SK-MEL-5 (cell line): ENCODE measurements at places on chromosomes 1 and 21. TPM values are rescaled to one million over a fixed set of nuclear protein-coding genes. Genes with fewer than 3 reads are reported as not detected.

DNA sequence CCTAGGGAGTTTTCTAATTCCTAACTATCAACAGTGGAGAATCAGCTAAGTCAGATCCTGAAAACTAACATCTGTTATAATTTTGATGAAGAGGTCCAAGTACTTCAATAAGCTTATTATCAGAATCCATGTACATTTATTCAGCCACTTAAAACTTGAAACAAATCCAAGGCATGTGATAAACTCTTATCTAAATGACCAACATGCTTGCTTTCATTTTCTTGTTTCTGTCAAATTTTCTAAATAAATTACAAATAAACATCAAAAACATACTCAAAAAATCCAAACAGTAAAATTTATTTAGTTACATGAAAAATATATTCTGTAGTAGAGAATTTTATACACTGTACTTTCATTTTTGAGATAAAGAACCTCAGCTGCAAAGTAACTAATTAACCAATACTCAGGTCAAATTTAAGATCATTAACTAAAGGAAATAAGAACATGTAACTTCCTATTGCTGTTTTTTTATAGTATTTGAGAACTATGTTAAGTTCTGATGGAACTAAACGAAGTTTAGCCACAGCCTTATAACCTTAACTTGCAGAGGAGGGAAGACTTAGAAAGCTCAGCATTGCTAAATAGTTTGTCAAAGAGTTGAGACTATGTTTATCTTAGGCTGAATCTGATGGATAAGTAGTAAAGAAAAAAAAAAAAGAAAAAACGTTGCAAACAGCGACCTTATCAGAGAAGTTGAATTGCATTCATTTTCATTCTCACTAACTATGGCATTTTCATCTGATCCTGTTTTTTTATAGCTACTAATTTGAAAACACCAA, 44.9 kb downstream of the SYNJ1 start:
- DNase-seq, result no peak

The ARID4B gene
- 13.8 and 14.1 TPM in 2 replicates for total RNA-seq

GRCh38 chr1:39061951-39062350, 35.8 kb downstream of the NDUFS5 start:
- no peak for DNase-seq

The TNNT2 gene
- not detected in 2 replicates for total RNA-seq

GRCh38 chr1:221768444-221769066, 26.7 kb upstream of the DUSP10 start:
- peak; percentile 19 for DNase-seq

- no peak for DNase-seq
Observed at GRCh38 chr1:198880397-198880796, 241.6 kb downstream of the PTPRC start.

The RUNX3 gene
- 10.7 and 13.4 TPM in 2 replicates for total RNA-seq

The KRTAP19-3 gene
- total RNA-seq, result not detected in 2 replicates

The CDCA8 gene
- total RNA-seq, result 3.3 and 4.8 TPM in 2 replicates

DNA sequence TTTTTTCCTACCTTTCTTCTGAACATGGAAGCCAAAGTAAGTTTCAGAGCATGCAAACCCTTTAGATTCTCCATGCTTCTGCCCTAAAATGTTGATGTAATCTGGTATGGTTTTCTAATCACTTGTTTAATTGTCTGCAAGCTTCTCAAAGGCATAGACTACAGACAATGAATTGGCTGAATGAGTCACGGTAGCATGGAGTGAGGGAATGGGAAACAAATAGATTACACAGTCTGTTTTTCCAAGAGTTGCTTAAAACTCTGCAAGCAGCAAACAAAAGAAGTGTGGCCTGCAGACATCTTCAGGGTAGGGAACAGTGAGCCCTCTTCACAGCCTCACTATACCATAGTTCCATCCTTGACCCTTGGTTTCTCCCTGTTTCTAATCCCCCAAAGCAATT, 326.0 kb downstream of the BARHL2 start:
- peak; percentile 8 for DNase-seq

The CFHR5 gene
- total RNA-seq, result not detected in 2 replicates

GRCh38 chr1:47471163-47471562, 33.3 kb downstream of the FOXD2 start:
- no peak for DNase-seq

GRCh38 chr1:157584503-157584902, 13.4 kb downstream of the FCRL4 start:
- DNase-seq, result no peak

The LMOD1 gene
- not detected in 2 replicates for total RNA-seq

The CD5L gene
- 0.61 and 1.3 TPM in 2 replicates for total RNA-seq

DNA sequence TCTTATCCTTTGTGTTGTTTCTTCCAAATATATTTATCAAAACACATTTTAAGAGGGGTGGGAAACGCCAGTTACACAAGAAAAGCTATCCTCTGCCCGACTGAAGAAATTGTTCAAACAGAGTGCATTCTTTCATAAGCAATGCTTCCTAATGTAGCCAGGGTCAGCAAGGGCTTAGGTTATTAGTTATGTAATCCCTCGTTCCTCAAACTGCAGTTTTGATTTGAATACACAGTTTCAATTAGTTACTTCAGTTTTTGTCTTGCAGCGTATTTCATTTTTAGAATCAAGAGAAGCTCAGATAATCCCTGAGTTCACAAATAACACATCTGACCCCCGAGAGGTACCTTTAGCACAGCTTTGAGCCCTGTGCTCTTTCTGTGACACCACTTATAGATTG, 141.7 kb upstream of the NRIP1 start:
- DNase-seq, result no peak

- no peak for DNase-seq
Observed at GRCh38 chr21:42547001-42547905, 33.6 kb downstream of the SLC37A1 start.

- peak; percentile 33 for DNase-seq
Observed at GRCh38 chr1:223041481-223041880, 101.6 kb downstream of the TLR5 start.

GRCh38 chr1:219380463-219380862, 206.8 kb downstream of the LYPLAL1 start:
- no peak for DNase-seq

The CYP4Z1 gene
- not detected in 2 replicates for total RNA-seq

The ARHGAP30 gene
- total RNA-seq, result not detected in 2 replicates

DNA sequence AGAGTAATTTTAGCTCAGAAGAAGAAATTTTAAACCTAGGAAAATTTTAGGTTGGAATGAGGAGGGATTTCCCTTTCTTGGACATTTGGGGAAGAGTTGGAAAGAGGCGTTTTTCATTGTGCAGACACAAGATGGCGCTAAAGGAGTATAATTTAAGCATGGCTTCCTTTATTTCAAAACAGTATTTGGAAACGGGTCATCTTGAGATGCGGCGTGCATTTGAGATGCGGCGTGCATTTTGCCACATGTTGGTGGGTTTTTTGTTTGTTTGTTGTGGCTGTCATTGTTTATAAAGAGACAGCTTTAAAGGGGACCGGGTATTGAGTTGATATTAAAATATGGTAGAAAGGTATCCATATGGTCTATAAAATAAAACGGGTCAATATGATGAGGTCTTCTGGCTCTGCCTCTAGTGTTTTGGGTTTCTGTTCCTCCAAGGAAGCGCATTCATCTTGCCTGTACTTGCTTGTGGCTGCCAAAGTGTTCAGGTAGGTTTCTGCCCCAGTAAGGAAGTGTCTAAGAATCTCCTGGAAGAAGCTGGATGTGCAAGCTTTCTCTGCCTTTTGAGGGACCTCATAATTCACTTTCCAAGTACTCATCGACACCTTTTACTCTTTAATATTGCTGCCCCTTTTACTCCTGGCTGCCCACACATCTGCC, 210.3 kb downstream of the SLC35F3 start:
- peak; percentile 65 for DNase-seq

GRCh38 chr1:167219194-167219593, 1.5 kb upstream of the POU2F1 start:
- DNase-seq, result no peak

The MSH4 gene
- 0.08 and 0.16 TPM in 2 replicates for total RNA-seq

- no peak for DNase-seq
Observed at GRCh38 chr1:36151134-36151844, 2.0 kb upstream of the TRAPPC3 start.

DNA sequence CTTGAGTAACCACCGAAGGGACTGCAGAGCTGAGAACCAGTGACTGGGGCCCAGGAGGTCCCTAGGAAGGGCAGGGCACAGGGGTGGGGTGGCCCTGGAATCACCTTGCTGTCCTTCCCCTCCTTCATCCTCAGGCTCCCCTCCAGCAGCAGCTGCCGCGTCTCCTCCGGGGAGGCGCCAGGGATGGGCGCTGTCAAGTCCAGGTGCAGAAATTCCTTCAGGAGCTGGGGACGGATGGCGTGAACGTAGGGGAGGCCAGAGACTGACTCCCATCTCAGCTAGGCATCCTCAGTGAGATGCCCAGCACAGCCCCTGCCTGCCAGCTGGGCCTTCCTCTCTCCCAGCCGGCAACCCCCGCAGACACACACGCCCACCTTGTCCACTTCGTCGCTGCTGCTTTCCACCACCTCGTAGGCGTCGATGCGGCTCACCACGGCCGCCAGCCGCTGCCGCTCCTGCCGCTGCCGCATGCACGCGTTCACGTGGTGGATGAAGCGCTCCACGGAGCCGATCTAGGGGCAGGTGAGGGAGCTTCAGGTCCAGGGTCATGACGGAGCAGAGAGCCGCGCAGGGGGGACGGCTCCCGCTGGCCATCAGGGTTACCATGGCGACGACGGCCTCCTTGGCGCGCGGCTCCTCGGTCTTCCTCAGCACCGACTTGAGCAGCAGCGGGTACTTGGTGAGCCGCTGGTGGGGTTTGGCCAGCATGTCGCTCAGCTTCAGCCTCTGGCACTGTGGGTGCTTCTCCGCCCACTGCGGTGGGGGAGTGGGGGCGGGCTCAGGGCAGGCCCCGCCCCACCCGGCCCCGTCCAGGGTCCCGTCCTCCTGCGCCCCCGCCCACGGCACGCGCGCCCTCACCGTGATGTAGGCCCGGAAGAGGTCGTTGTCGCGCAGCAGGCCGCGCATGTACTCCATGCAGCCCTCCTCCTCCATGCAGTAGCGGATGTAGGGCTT, 4.4 kb upstream of the TNFRSF25 start:
- no peak for DNase-seq

DNA sequence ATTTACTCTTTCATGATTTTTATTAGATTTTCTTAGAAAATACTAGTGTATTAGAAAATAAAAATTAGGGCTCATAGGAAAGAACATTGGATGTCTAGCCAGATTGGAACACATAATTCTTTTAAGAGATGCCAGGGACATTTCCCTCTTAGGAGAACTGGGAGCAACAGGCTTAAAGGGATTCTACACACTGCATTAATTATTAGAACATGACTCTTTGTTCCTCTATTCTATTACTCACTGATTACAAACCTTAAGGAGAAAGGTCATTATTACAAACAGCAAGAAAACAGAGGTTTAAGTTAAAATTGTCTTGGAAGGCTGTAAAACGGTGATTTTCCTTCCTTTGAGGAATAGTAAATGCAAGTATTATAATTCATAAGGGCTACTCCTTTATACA, 32.9 kb upstream of the VAV3 start:
- no peak for DNase-seq

DNA sequence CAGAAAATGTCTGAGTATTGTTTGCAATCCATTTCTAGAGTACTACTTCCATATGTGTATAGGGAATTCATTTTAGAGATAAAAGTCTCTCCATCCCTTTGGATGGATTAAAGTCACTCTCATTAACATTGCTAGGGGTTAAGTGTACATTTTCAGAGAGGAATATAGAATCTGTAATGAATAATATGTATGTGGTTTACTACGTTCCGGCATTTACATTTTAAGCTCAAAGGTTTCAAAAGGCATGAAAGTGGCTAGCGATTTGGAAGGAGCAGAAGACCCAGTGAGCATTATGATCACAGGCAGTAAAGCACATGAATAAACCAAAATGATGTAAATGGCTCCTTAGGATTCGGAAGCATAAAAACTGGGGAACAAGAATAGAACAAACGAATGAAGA, 123.0 kb downstream of the DSCAM start:
- no peak for DNase-seq

The RAD54L gene
- total RNA-seq, result 3.3 TPM in 2 replicates

The MAN1C1 gene
- 0.40 and 0.67 TPM in 2 replicates for total RNA-seq

The ZMYND12 gene
- total RNA-seq, result 0.29 and 1.3 TPM in 2 replicates

GRCh38 chr1:37797750-37798345, 4.2 kb downstream of the MANEAL start:
- DNase-seq, result no peak

DNA sequence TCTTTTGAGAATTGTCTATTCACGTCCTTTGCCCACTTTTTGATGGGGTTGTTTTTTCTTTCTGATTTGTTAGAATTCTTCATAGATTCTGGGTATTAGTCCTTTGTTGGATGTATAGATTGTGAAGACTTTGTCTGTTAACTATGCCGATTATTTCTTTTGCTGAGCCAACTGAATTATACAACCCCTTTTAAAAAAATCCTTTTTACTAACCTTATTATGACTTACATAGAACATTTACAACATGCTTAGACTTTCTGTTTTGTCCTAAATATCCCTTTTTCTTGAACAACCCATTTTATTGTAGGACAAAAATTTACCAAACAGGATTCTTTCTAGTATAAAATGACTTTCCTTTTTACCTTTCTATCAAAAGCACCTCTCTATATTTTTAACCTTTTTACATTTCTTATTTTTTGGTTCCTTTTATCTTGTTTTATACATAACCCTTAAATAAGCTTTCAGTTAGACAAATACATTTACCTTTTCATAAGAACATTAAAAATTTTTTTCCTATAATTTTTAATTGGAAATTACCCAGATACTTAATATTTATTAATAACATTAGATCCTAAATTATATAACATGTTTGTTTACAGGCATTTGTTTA, 70.4 kb upstream of the TTLL7 start:
- no peak for DNase-seq

DNA sequence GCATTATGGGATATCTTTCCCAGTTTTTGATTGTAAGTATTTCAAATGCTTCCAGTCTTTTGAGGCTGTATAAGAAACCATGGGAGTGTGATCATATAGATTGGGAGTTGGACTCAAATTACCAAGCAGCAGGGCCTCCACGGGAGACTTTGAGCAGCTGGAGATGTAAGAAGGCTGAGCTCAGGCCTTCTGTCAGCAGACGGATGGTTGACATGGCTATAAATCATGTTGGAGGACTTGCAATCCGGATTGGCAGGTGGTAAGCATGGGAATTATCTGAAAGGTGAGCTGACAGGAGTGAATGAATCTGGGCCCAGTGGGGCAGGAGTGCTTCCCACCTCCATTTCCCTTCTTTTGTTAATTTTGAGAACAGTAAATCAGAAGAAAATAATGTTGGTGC, 83.2 kb upstream of the PPM1J start:
- DNase-seq, result no peak

DNA sequence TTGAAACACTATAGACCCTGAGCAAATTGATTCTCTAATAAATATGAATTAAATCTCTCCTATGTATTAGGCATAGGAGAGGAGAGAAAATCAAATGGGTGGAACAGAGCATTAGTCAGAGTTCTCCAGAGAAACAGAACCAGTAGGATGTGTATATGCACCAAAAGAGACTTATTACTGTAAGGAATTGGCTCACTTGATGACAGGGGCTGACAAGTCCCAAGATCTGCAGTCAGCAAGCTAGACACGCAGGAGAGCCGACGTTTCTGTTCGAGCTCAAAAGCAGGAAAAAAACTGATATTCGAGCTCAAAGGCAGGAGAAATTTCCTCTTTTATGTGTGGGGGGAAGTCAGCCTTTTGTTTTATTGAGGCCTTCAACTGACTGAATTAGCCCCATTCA, 259.2 kb upstream of the KAZN start:
- no peak for DNase-seq

- no peak for DNase-seq
Observed at GRCh38 chr21:35028451-35028978, 20.6 kb downstream of the RUNX1 start.

The LAX1 gene
- not detected in 2 replicates for total RNA-seq
